ENCODE measurements at places on chromosomes 5 and 9.

- DNase-seq: no peak
Observed at GRCh38 chr9:91126761-91127445, 234.8 kb downstream of the AUH start.

GRCh38 chr9:76399856-76400255 lies 5.6 kb upstream of the RFK start:
- no peak for DNase-seq

GRCh38 chr5:94440015-94440414 lies 178.4 kb downstream of the KIAA0825 start:
- DNase-seq: no peak

GRCh38 chr9:100455470-100455869 lies 17.5 kb upstream of the TMEFF1 start:
- no peak for DNase-seq

- no peak for DNase-seq
Observed at GRCh38 chr9:79766091-79766490, 194.3 kb downstream of the TLE4 start.

DNA sequence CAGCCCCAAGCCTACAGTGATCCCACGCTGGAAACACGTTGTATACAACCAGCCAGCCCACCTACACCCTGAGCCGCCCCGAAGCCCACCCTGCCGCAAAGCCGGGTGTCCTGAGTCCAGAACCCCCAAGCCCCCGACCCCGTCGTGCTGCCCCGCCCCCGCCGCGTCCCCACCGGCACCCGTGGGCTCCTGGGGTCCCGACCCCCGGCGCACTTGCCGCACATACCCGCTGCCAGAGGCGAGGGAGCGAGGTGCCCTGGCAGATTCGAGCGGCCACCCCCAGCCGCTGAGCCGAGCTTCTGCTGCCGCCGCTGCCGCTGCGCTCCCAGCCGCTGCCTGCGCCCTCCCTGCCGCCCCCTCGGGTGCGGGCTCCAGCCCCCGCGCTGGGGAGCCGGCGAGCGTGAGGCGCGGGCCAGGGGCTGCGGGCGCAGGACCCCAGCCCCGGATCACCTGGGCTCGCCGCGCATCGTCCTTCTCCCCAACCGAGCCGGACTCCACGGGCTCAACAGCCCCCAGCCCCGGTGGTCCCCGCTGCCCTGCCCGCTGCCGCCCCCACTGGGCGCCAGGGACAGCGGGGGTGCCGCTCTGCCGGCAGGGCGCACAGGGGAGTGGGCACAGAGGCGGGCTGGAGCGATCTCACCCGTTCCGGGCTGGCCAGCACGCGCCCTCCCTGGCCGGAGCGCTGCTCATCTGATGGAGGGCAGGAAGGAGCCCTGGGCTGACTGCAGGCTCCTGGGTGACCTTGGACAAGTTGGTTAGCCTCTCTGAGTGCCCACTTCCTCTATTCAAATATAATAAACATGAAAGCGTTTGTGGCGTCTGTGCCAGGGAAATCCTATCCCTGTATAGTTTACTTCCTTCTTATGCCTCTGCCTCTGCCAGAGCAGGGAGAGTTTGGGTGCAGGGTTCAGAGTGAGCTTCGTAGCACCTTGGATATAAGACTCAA lies at the start of gene HTR4:
TSS of gene HTR4 (minus strand) at position 692 of the 946 bp plus-strand sequence. CDS start 17,513 bp downstream, outside the sequence.
- DNase-seq: no peak

GRCh38 chr9:127698985-127699670 lies 7.7 kb upstream of the CFAP157 start:
- DNase-seq: peak; percentile 80

DNA sequence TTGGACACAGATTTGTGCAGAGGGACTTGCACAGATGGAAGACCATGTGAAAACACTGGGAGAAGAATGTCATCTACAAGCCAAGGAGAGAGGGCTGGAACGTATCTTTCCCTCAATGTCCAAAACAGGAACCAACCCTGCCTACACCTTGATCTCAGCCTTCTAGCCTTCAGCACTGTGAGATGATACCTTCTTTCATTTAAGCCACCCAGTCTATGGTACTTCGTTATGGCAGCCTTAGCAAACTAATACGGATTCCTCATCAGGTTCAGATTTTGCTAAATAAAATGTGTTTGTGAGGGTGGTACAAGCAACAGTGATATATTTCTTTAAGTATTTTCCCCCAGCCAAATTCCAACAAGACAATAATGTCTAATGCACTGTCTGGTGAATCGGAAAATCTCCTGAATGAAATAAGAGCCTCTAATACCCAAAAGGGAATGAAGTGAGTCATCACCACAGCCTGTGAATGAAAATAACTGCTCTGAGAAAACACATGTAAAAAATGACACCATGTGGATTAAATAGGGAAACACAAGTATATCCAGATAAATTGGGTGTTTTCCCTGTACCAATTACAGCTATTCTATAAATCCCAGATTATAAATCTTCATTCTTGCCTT lies 182.8 kb upstream of the TARS1 start:
- no peak for DNase-seq

GRCh38 chr9:80881940-80882339 lies 807.4 kb downstream of the TLE1 start:
- no peak for DNase-seq

GRCh38 chr9:127149463-127150390 lies 27.3 kb upstream of the ANGPTL2 start:
- no peak for DNase-seq

GRCh38 chr5:102277144-102277543 lies 18.9 kb downstream of the SLCO4C1 start:
- no peak for DNase-seq

- DNase-seq: no peak
Observed at GRCh38 chr9:135256581-135257354, 169.3 kb downstream of the OLFM1 start.

GRCh38 chr5:113140837-113141671 lies 164.5 kb downstream of the DCP2 start:
- DNase-seq: no peak

GRCh38 chr5:53313145-53313544 lies 167.3 kb upstream of the FST start:
- no peak for DNase-seq

DNA sequence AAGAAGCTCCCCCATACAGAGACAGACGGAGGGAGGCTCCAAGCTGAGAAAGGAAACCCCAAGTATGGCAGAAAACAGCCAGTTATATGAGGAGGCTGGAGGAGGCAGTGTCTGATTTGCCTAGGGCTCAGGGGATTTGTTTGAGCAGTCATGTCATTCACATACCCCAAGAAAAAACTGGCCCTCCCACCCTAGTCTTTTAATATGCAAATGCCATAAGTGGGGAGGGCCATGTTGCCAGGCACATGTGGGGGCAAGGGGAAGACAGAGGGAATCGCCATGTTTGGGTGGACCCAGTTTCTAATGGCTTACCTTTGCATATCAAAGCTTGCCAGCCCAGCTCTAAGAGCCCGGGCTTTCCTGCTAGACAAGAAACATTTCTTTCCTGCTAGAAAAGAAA lies 1163.8 kb downstream of the TAF11L14 start:
- no peak for DNase-seq

GRCh38 chr5:152864447-152864846 lies 459.4 kb upstream of the NMUR2 start:
- no peak for DNase-seq

GRCh38 chr5:171667341-171668096 lies 118.1 kb upstream of the SMIM23 start:
- DNase-seq: no peak

DNA sequence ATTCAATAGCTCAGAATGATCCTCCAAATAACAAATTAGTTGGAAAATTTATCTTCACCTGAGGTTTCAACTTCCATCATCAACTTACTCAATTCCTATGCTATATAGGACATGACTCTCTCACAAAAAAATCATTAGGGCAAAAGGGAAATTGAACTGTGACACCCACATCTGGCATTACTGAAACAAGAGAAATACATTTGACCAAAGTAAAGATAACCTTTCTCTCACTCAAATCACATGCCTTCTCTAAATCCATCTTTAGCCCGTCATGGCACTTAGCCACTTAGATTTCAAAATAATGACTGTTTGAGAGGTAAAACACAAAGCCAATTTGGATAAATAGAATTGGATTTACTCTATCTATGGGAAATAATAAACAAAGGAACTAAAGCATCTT lies 126.4 kb downstream of the ADAMTS6 start:
- no peak for DNase-seq

DNA sequence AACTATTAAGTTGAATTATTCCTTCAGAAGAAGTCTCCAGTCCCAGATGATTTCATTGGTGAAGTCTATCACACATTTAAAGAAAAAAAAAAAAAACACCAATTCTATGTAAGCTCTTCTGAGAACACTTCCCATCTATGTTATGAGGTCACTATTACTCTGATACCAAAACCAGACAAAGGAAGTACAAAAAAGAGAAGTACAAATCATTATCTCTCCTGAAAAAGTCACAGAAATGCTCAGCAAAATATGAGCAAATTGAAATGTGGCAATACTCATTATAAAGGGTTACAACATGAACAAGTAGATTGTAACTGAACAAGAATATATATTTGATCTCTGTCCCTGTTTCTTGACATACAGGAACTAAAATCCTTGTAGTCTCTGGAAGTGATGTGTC lies 280.4 kb downstream of the TLE1 start:
- no peak for DNase-seq

DNA sequence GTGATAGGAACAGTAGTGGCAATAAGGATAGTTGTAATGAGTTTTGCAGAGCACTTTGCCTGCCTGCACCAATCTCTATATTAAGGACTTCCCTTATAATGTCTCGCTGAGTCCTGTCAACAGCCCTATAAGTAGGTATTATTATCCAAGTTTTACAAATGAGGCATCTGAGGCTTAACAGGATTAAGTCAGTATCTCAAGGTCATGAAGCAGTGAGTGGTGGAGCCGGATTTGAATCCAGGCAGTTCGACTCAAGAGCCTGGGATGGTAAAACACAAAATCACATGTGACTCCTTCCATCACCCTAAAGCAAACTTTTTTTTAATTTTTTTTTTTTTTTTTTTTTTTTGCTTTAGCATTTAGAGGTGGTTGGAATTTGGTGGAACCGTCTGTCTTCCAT lies 59.0 kb upstream of the RARS1 start:
- DNase-seq: no peak

- DNase-seq: no peak
Observed at GRCh38 chr9:14532456-14533115, 160.6 kb downstream of the ZDHHC21 start.

DNA sequence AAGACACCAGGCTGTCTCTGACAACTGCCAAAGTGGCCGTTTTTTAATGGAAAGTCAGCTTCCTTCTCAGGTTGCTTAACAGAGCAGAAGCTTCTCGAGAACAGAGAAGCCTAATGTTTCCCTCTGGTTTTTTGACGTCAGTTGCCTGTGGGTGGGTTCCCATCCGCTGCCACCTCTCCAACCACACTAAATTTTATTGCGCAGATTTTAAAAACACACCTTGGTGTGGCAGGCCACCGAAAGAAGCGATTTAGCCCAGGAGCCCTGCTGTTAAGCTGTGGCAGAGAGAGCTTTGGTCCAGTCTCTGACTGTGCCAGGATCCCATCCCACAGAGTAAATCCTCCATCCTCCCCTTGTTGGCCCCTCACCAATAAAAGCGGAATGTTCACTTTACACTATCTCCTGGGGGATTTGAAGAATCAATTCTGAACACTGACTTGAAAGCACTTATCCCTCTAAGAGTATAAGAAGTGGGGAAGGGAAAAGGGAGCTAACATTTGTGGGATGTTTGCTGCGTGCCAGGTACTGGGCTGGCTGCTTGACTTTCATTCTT lies 181.6 kb downstream of the AOPEP start:
- DNase-seq: no peak

DNA sequence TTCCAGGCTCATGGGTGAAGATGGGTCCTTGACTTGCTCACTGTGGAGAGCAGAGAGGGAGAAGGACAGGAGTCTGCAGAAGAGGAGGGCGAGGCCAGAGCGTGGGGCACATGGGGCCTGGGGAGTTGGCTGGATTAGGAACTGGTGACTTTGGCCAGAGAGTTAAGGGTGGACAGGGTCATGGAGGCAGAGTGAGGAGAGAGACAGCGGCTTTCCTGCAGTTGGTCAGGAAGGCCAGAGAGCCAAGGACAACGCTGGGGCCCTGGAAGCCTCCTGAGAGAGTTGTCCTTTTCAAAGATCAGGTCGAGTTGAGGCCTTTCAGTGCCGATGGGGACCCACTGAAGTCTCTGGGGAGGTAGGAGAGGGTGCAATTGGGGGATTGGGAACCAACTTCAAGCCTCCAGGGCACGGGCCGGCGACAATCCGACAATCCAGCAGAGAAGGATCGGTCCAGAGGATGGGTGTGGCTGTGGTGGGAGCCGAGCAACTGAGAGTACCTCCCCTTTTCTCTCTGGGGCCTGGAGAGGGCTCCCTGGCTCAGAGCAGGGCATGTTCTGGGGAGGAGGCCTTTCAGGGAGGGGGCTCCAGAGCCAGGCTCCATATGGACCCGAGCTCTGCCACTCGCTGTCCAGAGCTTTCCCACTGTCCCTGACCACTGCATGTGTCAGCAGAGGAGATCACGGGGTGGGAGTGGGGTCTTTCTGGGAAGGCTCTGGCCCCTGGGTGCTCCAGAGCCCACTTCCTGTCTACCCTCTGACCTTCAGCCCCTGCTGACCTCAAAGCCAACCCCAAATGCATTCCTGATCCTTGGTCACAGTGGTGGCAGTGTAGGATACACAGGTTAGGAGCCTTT lies 7.5 kb upstream of the PHYHD1 start:
- DNase-seq: no peak

GRCh38 chr9:79221084-79221483 lies 350.7 kb upstream of the TLE4 start:
- DNase-seq: no peak

- no peak for DNase-seq
Observed at GRCh38 chr5:175864296-175864695, 7.1 kb upstream of the CPLX2 start.

GRCh38 chr5:101969742-101970141 lies 326.3 kb downstream of the SLCO4C1 start:
- no peak for DNase-seq

DNA sequence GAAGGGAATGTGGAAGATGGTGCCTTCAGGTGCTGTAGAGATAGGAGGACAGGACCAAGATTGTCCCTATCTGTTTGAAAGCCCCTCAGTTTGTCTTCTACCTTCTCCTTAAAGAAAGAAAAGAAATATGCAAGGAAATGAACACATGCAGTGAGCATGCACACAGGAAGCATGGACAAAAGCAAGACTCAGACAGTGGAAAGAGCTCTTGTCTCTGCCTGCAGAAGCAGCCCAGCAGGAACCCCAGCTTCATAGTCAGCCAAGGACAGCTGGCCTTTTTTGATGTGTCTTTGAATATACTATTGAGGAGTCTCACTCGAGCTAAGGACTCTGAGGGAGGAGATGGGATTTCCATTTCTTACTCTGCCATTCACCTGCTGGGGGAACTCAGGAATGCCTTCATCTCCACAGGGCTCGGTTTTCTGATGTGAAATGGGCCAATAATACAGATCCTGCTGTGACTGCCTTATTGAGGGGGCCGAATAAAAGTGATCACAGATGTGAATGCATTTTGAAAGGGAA lies 132.5 kb upstream of the ADRA1B start:
- no peak for DNase-seq

DNA sequence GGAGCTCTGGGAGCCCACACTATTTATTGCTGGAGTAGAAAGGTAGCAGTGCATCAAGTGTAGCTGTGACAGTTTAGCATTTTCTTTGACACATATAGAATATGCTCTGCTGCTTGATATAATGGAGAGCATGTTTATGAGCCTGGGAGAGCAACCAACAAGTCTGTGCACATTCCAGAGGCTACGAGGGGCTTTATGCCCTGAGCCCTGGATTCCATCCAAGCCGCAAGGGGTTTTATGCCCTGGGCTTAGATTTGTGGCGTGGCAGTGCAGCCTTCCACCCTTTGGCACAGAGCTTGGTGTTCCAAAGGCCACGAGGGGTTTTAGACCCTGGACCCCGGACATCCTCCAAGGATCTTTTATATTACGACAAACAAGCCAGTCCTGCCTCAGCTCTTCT lies 14.6 kb downstream of the CDH6 start:
- no peak for DNase-seq

GRCh38 chr5:31476738-31477141 lies 55.2 kb downstream of the DROSHA start:
- DNase-seq: no peak
